ENCODE measurements at places on chromosomes 12 and 14. TPM values are rescaled to one million over a fixed set of nuclear protein-coding genes. Genes with fewer than 3 reads are reported as not detected.

SPTB gene
- 1.9 TPM for total RNA-seq

FAM186B gene
- 1.2 TPM for total RNA-seq

CNTN1 gene
- 11.7 TPM for total RNA-seq

IKZF4 gene
- total RNA-seq, result 14.6 TPM

RDH11 gene
- 62.1 TPM for total RNA-seq

RNASE1 gene
- total RNA-seq, result 67.3 TPM

MGP gene
- 500 TPM for total RNA-seq

DEPDC4 gene
- 1.4 TPM for total RNA-seq

EFS gene
- total RNA-seq, result 25.7 TPM

SERPINA1 gene
- total RNA-seq, result 13.8 TPM

ASCL1 gene
- not detected for total RNA-seq

ARHGAP5 gene
- 138 TPM for total RNA-seq

DNAH10 gene
- total RNA-seq, result 0.60 TPM

TGM1 gene
- 7.7 TPM for total RNA-seq

KCNH3 gene
- total RNA-seq, result 1.1 TPM

EPS8 gene
- total RNA-seq, result 155 TPM

PLBD1 gene
- total RNA-seq, result 85.4 TPM

EGLN3 gene
- total RNA-seq, result 59.5 TPM

CCDC197 gene
- not detected for total RNA-seq

BCL2L14 gene
- 17.4 TPM for total RNA-seq

CCDC177 gene
- not detected for total RNA-seq

AQP2 gene
- 0.70 TPM for total RNA-seq

RIMBP2 gene
- 0.57 TPM for total RNA-seq

LYSET gene
- 22.1 TPM for total RNA-seq

NKX2-1 gene
- total RNA-seq, result not detected

DPF3 gene
- total RNA-seq, result 2.0 TPM

FNTB gene
- total RNA-seq, result 28.3 TPM

TCL1B gene
- total RNA-seq, result not detected

CLEC12A gene
- total RNA-seq, result 2.3 TPM

MYO1H gene
- total RNA-seq, result not detected

ADCY6 gene
- total RNA-seq, result 98.0 TPM

BDKRB2 gene
- 17.1 TPM for total RNA-seq
